ENCODE measurements at places on chromosomes 11 and 22.

DNA sequence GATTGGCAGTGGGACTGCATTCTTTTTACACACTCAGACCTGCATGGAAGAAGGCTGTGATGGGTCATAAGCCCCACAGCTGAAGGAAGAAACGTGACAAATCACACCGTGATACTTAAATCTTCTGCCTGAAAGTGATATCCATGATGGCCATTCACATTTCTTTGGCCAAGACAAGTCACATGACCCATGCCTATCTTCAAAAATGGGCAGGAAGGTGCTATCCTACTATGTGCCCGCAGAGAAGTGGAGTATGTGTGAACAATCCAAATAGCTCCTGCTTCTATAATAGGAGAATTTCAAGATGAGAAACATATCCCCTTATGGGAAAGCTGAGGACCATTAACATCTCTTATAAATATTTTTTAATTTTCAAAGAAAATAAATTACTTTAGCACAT lies 56.6 kb upstream of the TEAD1 start:
- DNase-seq, result no peak

DNA sequence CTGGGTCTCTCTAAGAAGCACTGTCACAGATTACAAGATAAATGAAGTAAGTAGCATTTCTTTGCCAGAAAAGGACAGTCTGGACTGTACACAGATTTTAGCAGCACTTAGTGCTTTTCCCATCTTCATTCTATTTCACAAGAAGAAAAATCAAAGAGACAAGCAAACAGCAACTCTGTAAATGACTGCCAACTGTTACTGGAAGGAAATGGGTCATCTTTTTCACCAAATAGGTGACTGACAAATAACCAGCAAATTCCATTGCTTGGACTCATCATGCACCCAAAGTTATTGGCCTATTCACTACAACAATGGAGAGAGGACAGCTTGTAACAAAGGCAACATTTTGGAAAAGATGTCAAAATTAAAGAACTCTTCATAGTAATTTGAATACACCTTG lies 28.9 kb upstream of the CARD18 start:
- DNase-seq, result no peak

DNA sequence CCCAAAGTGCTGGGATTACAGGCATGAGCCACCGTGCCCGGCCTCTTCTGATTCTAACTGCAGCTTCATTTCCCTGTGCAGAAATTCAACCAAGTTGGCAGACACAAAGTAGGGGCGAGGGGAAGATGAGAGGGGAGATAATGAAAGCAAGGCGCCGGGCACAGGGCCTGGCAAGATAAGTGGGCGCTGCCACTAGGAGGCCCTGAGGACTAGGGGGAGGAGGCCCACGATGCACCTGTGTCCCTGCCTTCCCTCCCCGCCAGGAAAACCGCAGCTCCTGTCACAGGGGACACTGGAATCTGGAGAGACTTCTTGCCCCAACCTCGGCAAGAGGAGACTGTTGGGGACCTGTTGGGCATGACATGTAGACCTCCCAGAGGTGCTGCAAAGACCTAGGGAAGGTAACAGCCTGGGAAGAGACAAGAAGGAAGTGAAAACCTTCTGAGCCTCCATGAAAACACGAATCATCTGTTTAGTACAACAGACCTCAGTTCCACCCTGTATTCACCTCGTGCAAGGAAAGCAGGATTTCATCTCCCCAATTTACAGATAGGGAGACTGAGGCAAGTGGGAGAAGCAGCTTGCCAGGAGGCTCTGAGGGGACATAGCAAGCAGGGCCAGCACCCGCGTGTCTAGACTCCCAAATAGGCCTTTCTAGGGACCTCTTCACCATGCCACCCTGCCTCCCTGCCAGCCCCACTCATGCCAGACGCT lies 3.1 kb upstream of the LGALS1 start:
- DNase-seq, result no peak

- DNase-seq, result no peak
These were observed 3.7 kb upstream of the RPS6KA4 start for GRCh38 chr11:64355078-64355940.

- no peak for DNase-seq
These were observed 4.1 kb upstream of the MRPL48 start for GRCh38 chr11:73783483-73784020.

GRCh38 chr11:27319072-27319471 lies 43.9 kb downstream of the CCDC34 start:
- no peak for DNase-seq

- no peak for DNase-seq
These were observed 14.6 kb downstream of the NAV2 start for GRCh38 chr11:19727246-19727645.

DNA sequence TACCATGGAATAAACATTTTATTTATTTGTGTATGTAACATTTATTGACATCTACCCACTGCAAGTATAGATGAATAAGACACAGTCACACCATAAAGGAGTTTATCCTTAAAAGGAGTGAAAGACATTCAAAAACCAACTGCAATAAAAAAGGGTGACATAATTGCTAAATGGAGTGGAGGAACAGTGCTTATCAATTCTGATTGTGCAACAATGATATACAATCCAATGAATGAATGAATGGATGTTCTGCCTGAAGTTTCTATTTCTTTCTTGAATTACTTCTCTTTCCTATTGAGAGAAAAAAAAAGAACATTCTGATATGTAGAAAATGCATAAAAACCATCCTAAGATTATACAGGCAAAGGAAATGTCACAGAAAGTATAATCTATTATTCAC lies 10.0 kb downstream of the MMP7 start:
- DNase-seq, result no peak

DNA sequence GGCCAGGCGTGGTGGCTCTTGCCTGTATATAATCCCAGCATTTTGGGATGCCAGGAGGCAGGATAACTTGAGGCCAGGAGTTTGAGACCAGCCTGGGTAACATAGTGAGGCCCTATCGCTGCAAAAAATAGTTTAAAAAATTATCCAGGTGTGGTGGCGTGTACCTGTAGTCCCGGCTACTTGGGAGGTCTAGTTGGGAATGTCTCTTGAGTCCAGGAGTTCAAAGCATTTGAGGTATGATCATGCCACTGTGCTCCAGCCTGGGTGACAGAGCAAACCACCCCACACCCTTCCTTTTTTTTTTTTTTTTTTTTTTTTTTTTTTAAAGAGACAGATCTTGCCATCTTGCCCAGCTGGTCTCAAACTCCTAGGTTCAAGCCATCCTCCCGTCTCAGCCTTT lies 16.8 kb downstream of the CBL start:
- DNase-seq, result no peak

DNA sequence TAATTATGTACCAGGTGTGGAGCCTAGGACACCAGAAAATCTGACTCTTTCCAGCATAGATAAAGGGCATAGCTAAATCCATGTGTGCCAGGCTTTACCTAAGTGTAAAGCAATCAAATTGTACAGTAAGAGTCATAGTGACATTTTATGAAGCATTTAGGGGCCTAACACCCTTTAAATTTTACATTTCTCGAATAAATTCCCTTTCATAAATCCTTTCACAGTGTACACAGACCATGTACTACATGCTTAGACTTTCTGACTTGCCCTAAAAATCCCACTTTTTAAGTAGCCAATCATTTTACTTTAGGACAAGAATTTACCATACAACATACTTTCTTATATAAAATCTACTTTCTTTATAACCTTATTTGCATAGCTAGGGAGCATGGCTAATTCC lies 727.6 kb upstream of the LUZP2 start:
- DNase-seq, result no peak

DNA sequence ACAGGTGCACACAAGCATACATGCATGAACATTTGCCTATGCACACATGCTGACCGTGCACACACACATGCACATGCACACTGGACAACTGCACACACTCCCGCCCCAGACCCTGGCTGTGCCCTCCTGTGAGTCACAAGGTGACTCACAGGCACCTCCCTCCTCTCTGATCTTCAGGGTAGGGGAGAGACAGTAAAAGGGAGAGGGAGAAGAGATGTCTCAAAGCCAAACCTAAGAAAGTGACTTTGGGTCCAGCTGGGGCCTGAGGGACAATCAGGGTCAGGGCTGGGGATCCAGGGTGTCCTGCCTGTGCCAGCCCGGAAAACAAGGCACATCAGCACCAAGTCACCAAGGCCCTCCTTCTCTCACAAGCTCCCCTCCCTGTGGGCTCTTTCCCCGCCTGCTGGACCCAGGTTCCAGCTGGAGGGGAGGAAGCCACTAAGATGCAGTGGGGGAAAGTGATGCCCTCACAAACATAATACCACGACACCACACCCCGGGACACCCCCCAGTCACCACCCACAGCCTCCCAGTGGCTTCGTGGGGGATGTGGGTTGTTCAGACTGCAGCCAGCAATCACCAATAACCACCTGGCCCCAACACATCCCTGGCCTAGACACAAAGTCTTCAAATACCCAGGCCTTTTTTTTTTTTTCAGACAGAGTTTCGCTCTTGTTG lies 39.3 kb downstream of the PDGFB start:
- no peak for DNase-seq

DNA sequence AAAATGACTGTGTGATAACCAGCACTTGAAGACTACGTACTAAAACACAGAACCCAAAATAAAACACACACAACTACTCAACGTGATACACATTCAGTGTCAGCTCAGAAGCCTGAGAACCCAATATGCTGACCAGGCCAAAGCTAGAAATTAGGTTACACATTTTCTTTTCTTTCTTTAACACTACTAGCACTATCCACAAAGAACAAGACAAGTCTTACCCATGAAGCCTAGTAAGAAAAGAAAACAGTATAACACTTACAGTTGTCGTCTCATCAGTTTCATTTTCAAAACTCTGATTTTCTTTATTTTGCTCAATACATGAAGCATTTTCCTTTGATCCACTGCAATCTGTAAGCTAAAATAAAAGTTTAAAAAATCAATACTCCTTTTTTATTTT lies 472.9 kb downstream of the DLG2 start:
- DNase-seq, result no peak

GRCh38 chr11:133922078-133922870 lies 34.5 kb downstream of the IGSF9B start:
- DNase-seq, result no peak

- DNase-seq, result no peak
These were observed 13.6 kb upstream of the EED start for GRCh38 chr11:86230921-86231434.

DNA sequence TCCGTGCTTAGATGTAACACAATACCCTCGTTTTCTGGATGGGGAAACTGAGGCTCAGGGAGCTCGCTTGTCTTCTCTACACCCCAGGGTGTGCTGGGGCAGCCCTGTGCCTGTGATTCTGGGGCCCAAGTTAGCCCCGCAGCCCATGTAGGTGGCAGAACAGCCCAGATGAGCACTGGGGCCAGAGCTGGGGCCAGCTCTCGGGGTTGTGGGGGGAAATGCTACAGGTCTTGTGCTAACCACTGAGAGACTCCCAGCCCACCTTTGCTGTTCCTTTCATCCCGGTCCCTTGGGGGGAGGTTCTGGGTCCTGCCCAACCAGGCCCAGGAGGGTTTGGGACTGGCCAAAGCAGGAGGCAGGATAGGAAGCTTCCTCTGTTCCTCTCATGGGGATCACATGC lies 13.5 kb downstream of the MYEOV start:
- DNase-seq, result no peak

DNA sequence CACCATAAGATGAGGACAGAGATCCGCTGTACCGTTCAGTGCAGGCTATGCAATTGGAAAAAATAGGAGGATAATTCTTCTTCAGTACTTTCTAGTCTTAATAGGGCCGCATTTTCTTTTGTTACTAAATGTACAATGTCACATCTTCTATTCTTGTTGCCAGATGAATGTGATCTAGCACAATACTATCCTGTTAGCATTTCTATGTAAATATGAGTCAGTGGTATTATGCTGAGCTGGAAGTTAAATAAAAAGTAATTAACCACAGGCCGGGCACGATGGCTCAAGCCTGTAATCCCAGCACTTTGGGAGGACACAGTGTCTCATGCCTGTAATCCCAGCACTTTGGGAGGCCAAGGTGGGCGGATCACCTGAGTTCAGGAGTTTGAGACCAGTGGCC lies 24.4 kb upstream of the BIRC3 start:
- no peak for DNase-seq

DNA sequence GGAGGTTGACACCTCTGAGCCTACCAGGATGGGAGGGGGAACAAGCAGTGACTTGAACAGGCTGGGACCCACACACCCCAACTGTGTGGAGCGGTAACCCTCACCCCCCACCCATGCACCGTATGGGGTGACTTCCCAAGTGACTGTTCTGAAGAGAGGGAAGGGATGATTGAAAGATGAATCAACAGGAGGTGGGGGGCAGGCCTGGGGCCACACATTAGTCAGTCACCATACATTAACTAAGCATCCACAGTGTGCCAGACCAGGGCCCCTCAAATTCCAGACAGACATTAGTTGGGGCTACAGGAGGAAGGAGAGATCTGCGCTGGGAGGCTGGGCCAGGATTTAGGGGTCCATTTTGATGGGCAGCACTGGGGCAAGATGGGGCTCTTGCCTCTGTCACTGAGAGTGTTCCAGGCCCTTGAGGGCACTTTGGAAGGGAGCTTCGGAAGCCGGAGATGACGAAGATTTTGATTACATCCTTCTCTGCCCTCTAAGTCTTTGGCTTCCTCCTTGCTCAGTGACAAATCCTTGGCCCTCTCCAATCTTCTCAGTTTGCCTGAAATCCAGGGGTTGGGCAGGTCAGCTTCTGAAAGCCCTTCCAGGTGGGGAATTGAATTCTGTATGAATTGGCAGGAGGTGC lies 966 bp downstream of the SMTN start:
- no peak for DNase-seq

DNA sequence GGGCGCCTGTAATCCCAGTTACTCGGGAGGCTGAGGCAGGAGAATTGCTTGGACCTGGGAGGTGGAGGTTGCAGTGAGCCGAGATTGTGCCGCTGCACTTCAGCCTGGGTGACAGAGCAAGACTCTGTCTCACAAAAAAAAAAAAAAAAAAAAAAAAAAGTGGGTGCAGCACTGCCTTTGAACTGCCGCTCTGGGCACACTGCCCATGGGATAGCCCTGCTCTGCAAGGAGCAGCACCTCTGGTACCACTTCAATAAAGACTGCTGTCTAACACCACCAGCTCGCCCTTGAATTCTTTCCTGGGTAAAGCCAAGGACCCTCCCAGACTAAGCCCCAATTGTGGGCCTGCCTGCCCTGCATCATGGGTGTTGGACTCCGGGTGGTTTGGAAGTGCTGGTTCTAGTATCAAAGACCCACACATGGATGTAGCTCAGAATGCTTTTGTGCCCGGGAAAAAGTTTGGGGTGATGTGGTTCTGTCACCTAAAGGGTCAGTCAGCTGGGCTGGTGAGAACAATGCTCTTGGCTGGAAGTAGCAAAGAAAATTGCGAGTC lies 444.3 kb downstream of the TBC1D22A start:
- no peak for DNase-seq

DNA sequence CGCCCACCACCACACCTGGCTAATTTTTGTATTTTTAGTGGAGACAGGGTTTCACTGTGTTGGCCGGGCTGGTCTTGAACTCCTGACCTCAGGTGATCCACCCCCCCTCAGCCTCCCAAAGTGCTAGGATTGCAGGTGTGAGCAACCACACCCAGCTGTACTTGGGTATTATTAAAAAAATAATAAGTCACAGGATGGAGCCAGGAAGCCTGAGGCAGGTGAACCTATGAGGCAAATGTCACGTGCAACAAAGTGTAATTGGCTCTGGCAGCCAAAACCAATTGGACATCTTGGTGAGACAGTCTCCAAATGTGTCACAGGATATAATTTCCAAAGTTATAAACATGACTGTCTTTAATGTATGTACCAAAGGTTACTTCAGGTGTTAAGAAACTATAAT lies 24.0 kb upstream of the MALAT1 start:
- no peak for DNase-seq

GRCh38 chr11:28346209-28346608 lies 238.0 kb downstream of the METTL15 start:
- no peak for DNase-seq

GRCh38 chr11:70328556-70328955 lies 58.1 kb downstream of the PPFIA1 start:
- no peak for DNase-seq

- no peak for DNase-seq
These were observed 33.3 kb downstream of the APOL6 start for GRCh38 chr22:35681454-35682052.

All from stimulated activated CD4-positive, alpha-beta T cell treated with anti-CD3 and anti-CD28 coated beads, TNF-alpha, amount 100 ng/mL, for 1 hour (primary cell).